MG63 (cell line): ENCODE measurements at places on chromosomes 13 and 19. TPM values are rescaled to one million over a fixed set of nuclear protein-coding genes. Genes with fewer than 3 reads are reported as not detected.
A peak's percentile ranks its signal among the peaks of the same experiment; 100 is the strongest.

The SIGLEC9 gene
- not detected in 2 replicates for total RNA-seq

DNA sequence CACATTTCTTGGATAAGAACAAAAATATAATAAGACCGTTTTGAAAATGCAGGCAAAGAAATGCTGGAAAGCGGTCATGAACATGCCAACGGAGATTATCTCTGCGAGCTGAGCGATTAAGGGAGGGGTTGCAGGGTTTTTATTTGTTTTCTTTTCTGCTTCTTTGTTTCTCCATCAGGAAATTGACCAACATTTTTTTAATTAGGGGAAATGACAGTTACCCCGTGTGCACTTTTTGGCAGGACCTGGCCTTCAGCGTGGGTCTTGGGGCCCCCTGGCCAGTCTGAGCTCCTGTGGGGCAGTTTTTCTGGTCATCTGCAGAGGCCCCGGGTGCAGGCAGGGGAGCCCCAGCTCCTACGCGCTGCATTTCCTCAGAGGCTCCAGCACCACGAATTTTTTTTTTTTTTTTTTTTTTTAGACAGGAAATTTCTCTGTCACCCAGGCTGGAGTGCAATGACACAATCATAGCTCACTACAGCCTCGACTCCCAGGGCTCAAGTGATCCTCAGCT is 31.3 kb upstream of the HOMER3 start:
- DNase-seq: peak; percentile 48

DNA sequence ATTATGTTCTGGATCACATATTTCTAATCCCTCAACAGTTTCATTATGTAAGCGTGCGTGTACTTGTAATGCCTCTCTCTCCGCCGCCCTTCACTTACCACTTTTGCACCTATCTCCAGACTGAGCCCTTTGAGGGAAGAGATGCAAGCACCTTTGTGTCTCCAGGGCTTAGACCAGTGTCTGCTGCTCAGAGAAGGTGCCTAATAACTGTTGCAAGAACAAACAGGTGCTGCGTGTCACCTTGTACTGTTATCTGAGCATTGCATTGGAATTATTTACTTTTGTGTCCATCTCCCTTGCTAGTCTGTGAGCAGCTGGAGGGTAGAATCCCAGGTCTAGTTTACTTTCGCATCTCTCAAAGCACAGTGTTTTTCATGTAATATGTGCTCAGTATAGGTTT is 156.2 kb downstream of the FLT1 start:
- no peak for DNase-seq

- DNase-seq: peak; percentile 97
These were observed at the start of gene RPS19 for GRCh38 chr19:41859618-41860418. TSS of gene RPS19 (plus strand) at chr19:41860255. CDS start at chr19:41860775, 520 bp downstream.
